Muscle of leg (tissue), 16 donors: ENCODE measurements at places on chromosomes 12 and 14.

GRCh38 chr14:90985601-90986242 lies 74.7 kb downstream of the RPS6KA5 start:
- DNase-seq, result no peak

DNA sequence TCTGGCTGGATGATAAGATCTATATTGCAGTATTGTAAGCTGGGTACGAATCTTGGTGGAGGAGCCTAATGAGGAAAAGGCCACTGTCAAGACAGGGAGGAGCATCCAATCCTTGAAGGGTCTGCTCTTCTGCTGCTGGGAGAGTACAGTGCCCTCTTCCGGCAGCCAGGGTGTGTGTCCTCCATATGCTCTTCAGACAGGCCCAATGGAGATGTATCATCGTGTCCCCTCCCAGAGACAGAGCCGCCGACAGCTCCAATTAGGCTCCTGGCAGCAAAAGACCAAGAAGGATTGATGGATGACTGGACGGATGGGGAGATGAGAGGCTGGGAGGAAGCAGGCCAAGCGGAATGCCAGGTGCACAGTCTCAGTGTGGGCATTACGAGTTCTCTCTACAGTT lies 51.6 kb upstream of the PIWIL1 start:
- DNase-seq, result no peak

GRCh38 chr14:54050759-54051158 lies 94.1 kb upstream of the BMP4 start:
- no peak for DNase-seq

DNA sequence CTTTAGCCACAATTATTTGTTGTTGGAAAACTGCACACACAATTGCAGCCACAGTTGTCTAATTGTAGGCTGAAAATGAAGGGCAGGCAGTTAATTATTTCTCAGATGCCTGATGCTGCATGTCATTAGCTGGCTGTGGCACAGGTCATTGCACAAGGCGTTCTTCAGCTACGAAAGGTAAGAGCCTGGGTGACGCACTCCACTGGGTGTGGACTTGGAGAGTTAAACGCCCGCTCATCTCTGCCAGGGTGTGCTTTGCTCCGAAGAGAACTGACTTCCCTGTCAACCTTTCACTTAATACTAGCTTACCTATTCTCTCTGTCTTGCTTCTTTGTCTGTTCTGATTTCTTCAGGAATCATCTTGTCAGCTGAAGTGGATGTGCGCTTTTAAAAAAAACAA lies 91.4 kb upstream of the CPM start:
- DNase-seq, result no peak

- peak; percentile 80 for DNase-seq
Observed at GRCh38 chr14:76917745-76918255, 91.6 kb downstream of the LRRC74A start.

GRCh38 chr12:77062846-77063461 lies 2.4 kb downstream of the E2F7 start:
- no peak for DNase-seq

GRCh38 chr14:76975051-76975450 lies 53.5 kb downstream of the IRF2BPL start:
- peak; percentile 51 for DNase-seq

- DNase-seq, result no peak
Observed at GRCh38 chr14:105023791-105024480, 3.1 kb upstream of the CDCA4 start.

GRCh38 chr12:26580619-26581018 lies 252.4 kb downstream of the ITPR2 start:
- DNase-seq, result no peak

DNA sequence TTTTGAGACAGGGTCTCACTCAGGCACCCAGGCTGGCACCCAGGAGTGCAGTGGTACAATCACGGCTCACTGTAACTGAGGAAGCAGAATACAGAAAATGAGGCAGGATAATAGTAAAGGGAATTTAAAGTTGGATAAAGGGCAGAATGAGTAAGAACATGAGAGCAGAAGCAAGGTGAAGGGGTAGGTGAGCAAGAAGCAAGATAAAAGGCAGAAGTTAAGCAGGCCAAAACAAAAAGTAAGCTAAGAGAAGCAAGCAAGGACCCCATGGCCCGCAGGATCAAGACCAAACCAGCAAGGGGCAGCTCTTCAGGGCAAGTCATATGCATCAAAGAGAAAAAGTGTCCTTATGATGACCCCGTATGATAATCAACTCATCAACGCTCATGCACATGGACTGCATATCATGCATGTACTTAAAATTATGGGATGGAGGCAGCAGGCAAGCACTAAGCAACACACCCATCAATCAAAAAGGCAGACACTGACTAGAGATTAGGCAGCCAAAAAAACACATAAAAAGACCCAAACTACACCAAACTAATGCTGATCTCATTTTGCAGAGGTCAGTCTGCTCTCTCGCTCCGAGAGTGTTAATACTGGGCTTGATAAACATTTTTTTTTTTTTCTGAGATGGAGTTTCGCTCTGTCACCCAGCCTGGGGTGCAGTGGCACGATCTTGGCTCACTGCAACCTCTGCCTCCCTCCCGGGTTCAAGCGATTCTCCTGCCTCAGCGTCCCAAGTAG lies 11.6 kb downstream of the TIMELESS start:
- no peak for DNase-seq

- DNase-seq, result no peak
Observed at GRCh38 chr12:47718531-47718930, 6.8 kb downstream of the ENDOU start.

GRCh38 chr14:61544448-61545330 lies 150.6 kb upstream of the HIF1A start:
- DNase-seq, result no peak

DNA sequence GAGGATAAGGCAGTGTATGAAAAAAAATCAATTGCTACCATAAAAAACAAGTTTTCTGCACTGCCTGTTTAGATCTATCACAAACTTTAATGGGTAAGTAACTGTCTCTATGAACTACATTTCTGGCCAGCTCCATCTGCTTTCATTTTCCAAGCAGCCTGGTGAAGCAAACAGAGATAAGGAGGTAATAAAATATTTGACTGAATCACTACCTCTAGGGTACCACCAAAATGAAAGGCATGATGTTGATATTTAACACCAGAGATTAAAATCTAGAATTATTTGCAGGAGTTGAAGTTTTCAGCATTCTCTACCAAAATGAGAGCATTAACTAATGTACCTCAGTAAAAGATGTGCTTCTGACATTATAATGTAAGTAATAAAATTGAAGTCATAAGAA lies 863.5 kb upstream of the MGAT4C start:
- no peak for DNase-seq

DNA sequence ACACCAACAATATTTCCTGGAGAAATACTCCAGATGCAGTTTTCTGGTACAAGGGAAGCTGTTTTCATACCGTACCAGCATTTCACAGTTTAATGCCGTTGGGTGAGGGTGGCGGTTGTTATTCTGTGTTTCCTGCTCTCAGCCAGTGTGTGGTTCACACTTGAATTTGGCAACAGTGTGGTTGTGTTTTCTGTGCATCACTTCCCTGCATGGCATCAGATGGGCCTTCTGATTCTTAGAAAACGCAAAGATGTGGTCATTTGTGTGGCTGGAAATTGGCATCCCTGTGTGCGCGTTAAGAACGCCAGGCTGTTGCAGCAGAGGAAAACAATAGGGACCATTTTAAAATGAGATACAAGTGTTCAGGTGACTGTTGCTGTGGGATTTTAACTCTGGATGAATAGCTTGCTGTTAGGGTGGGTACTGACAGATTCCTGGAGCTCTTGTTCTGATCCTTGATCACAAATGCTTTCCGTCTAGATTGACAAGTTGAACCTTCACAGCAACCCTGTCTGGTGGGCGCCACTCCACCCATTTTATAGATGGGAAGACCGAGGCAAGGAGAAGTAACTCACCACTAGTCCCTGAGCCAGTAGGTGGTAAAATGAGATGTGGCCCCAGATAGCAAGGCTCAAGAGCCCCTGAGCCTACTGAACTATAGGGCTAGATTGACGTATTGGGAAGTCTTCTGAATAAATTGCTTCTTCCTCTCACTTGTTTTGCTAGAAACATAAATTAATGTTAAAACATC lies 231.2 kb downstream of the CHST11 start:
- no peak for DNase-seq

DNA sequence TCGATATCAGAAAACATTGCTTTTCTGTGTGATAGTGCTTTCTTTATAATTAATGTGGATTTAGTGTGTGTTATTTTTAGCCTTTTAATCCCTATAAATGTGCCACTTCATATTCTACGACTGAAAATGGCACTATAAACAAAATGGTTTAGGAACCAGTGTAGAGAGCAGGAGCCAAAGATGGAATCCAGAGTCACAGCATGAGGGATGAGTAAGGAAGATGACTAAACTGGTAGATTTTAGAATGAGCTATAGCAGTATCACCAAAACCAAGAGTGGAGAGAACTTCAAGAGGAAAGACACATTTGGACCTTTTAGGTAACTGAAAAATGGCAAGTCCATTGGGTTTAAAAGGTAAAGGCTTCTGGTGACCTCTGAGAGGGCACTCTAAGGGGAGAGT lies 887.2 kb downstream of the NRXN3 start:
- no peak for DNase-seq

DNA sequence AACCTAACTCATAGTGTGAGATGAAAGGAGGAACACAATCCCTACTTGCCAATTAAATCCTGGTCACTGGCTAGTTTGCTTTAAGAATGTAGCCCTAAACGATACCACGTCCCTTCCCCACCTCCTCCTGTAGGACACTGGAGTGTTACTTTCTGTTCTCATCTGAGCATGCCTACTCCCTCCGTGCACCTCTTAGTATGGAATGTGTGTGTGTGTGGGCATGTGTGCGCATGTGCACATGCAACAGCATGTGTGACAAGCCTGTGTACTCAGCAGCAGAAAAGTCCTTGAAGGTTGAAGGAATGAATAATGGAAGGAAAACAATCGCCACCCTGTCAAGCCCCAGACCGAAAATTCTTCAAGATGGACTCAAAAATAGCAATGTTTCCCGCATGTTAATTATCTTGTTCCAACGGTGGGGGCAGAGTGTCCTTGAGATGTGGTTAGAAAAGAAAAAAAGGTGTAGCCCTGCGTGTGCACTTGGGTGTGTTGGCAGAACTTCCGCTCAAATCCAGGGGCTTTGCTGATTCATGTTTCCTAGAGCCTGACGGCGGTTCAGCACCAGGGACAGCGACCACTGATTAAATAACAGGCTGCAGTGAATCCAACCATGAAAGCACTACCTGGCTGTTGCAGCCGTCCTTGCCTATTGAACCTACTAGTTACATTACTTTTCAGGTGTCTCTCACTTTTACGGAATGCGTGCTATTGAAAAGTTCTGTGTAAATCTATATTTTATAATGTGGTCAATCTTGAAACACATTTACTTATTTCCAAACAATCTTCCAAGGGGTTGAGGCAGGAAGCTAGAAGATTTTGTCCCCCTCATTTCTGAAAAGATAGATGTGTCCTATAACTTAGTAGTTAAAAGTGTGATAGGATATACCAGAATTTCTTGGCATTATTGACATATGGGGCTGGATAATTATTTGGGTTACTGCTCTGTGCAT lies 79.8 kb downstream of the SRRM4 start:
- peak; percentile 71 for DNase-seq

GRCh38 chr12:18419311-18419710 lies 158.0 kb downstream of the PIK3C2G start:
- no peak for DNase-seq

DNA sequence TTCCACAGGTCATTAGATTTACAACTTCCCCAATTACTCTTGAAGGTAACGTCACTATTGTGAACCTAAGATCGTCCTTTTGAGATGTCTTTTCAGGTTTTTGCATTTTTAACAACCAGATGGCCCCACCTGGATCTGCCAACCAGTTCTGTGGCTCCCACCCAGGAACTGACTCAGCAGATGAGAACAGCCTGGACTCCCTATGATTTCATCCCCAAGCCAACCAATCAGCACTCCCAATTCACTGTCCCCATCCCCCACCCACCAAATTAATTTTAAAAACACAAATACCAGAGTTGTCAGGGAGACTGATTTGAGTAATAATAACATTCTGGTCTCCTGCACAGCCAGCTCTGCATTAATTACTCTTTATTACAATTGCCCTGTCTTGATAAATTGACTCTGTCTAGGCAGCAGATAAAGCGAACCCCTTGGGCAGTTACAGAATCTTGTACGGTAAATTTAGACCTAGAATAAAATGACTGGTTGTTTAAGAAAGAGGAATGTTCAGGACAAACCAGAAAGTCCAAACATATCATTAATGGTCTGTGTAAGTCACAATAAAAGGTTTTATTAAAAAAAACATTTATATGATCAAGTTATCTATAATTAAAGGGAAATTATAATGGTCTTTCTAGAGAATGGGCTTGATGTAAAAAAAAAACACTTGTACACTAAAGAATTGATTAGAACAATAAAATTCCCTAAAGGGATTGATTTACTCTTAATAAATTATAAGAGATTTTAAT lies 55.8 kb downstream of the COX16 start:
- DNase-seq, result no peak

- DNase-seq, result peak; percentile 18
Observed at GRCh38 chr14:20791187-20791586, 10.1 kb downstream of the RNASE6 start.

GRCh38 chr12:1517734-1518525 lies 76.5 kb downstream of the FBXL14 start:
- no peak for DNase-seq

DNA sequence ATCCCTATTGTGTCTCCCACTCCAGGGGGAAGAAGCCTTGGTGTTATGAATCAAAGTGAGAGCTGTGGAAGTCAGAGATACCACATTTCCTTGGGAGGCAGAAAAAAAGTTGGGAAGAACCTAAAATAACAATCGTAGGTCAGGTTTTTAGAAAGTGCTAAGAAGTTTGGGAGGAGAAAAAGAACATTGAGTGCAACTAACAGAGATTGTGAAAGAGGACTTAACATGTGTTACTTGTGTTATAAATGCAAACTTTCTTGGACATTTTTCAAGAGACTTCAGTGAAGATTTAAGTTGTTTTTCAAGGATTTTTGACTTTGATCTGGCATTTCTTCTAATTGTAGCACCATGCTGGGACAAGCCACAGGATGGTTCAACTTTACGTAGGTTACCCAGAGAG lies 7.8 kb upstream of the ERP27 start:
- DNase-seq, result no peak

- DNase-seq, result peak; percentile 33
Observed at GRCh38 chr12:18135509-18135908, 45.5 kb upstream of the RERGL start.

- DNase-seq, result no peak
Observed at GRCh38 chr12:132675757-132676432, 11.2 kb downstream of the POLE start.
